ENCODE measurements at places on chromosomes 3 and 15.

GRCh38 chr3:11510356-11510755, 133.4 kb downstream of the VGLL4 start:
- DNase-seq = no peak

- no peak for DNase-seq
These were observed 276.2 kb upstream of the CTNNB1 start for GRCh38 chr3:40923143-40923542.

GRCh38 chr15:31098953-31099740, 2.4 kb downstream of the TRPM1 start:
- DNase-seq = no peak

DNA sequence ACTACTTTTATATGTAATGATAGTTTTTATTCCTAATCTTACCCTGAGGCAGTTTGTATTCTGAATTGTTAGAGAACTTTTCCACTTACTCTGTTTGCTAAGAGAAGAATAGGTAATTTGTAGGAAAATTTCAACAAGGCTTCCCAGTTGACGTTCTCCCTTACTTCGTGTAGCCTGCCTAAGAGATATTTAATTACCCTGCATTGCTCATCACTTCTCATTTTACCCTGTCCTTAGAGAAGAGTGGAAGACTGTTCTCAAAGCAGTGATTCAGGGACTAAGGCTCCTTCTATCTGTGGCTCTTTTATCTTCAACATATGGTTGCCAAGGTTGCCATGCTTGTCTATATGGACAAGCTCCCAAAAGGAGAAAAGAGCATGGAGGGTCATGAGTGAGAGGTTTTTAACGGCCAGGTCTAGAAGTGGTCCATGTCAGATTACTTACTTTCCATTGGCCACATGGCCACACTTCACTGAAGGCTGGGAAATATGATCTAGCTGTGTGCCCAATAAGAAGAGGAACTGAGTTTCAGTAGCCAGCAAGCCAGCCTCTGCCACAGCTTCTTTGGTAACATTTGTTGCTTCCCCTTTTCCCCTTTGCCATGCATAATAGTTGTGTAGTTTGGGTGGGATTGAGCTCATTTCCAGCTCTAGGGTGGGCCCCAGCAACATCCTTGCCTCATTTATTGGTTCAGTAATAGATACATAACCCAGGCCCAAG, 22.1 kb downstream of the PDE8A start:
- DNase-seq = no peak

Data from stimulated activated CD8-positive, alpha-beta memory T cell treated with anti-CD3 and anti-CD28 coated beads, Interleukin-2, amount 100 ng/mL, for 48 hours (primary cell).